ENCODE measurements at places on chromosomes 3 and 15.

DNA sequence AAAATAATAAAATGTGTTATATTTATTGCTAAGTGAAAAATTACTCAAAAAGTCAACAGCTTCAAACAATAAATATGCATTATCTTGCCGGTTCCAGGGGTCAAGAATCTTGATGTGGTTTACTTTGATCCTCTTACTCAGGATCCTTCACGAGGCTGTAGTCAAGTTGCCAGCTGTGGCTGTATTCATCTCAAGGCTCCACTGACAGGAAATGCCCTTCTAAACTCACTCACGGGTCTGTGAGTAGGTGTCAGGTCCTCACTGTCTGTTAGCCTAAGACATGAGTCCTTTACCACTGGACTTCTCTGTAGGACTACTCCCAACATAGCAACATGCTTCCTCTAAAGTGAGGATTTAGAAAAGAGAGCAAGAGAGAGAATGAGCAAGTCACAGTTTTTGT is 983.0 kb downstream of the SI start:
- H3K27me3 ChIP-seq, result no peaks in the 10 kb centered on the region
- no peak overlapping the region for H3K27ac ChIP-seq
- H3K4me3 ChIP-seq, result no peak overlapping the region
- H3K36me3 ChIP-seq, result no peaks in the 10 kb centered on the region

- DNase-seq, result no peak
- no peak overlapping the region for H3K27ac ChIP-seq
- peaks cover 2% of the 10 kb centered on the region for H3K4me1 ChIP-seq
- no peaks in the 10 kb centered on the region for H3K36me3 ChIP-seq
- no peaks in the 10 kb centered on the region for H3K27me3 ChIP-seq
These were observed 46.1 kb downstream of the AMOTL2 start for GRCh38 chr3:134328147-134328591.

GRCh38 chr15:42284551-42284950 is 11.3 kb upstream of the TMEM87A start:
- H3K4me1 ChIP-seq, result no peaks in the 10 kb centered on the region
- H3K4me3 ChIP-seq, result no peak overlapping the region
- no peaks in the 10 kb centered on the region for H3K27me3 ChIP-seq
- no peak for DNase-seq
- H3K27ac ChIP-seq, result no peak overlapping the region

DNA sequence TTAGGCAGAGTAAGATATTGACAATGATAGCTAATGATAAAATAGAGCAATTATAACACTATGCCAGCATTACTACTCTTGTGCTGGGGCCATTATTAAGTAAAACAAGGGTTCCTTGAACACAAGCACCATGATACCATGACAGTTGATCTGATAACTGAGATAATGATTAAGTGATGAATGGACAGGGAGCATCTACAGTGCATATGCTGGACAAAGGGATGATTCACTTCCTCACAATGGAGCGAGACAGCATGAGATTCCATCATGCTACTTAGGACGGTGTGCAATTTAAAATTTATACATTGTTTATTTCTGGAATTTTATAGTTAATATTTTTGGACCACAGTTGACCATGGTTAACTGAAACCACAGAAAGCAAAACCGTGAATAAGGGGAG is 156.6 kb downstream of the FHIT start:
- no peak overlapping the region for H3K27ac ChIP-seq
- no peak overlapping the region for H3K4me3 ChIP-seq
- no peaks in the 10 kb centered on the region for H3K27me3 ChIP-seq
- no peaks in the 10 kb centered on the region for H3K36me3 ChIP-seq

- peaks cover 11% of the 10 kb centered on the region for H3K4me1 ChIP-seq
- H3K4me3 ChIP-seq, result no peak overlapping the region
- H3K27ac ChIP-seq, result no peak overlapping the region
These were observed 4.6 kb downstream of the GRM2 start for GRCh38 chr3:51711352-51712037.

GRCh38 chr3:55797084-55797483 is 310.0 kb upstream of the WNT5A start:
- no peak overlapping the region for H3K27ac ChIP-seq
- no peaks in the 10 kb centered on the region for H3K4me1 ChIP-seq
- DNase-seq, result no peak

GRCh38 chr3:112187300-112187699 is 54.3 kb upstream of the GCSAM start:
- H3K4me3 ChIP-seq, result no peak overlapping the region
- H3K4me1 ChIP-seq, result peaks cover 7% of the 10 kb centered on the region
- H3K27ac ChIP-seq, result no peak overlapping the region
- DNase-seq, result no peak

Data from neural crest cell (in vitro differentiated cells).